Left renal cortex interstitium (tissue), 4 donors: ENCODE measurements at places on chromosomes 5 and 9.

DNA sequence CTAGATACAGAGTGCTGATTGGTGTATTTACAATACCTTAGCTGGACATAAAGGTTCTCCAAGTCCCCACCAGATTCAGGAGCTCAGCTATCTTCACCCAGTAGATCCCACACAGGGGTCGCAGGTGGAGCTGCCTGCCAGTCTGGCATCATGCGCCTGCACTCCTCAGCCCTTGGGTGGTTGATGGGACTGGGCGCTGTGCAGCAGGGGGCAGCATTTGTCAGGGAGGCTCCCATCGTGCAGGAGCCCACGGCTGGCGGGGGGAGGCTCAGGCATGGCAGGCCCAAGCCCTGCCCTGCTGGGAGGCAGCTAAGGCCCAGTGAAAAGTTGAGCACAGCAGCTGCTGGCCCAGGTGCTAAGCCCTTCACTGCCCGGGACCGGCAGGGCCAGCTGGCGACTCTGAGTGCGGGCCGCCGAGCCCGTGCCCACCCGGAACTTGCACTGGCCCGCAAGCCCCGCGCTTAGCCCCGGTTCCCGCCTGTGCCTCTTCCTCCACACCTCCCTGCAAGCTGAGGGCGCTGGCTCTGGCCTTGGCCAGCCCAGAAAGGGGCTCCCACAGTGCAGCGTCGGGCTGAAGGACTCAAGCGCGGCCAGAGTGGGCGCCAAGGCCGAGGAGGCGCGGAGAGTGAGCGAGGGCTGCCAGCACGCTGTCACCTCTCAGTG is 314.1 kb upstream of the ATP10B start:
- DNase-seq, result no peak

GRCh38 chr9:25681266-25681665 is 3.0 kb upstream of the TUSC1 start:
- DNase-seq, result no peak

DNA sequence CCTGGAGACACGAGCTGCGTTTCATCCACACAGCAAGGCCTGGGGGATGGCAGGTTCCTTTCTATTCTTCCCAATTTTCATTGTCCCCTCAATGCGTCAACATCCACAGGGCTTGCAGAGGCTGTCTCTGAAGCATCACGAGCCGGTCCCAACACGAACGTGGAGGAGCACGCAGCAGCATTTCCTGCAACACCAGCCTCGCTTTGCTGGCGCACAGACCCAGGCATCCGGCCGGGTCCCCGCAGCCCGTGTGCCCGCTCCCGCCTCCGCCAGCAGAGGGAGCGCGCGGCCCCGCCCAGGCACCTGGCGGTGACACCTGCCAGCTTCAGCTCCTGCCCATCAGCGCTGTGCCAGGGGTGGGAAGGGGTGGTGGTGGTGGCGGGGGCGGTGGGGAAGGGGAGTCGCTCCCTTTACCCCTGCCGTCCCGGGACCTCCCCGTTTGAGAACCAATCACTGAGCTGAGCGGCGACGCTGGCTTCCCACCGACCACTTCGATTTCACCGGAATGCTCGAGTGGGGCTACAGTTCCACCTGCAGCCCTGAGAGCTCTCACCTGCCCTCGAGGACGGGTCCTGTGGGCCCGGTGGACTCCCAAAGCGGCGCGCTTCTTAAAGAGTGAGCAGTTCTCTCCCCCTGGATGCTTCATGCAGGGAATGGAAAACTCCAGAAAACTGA is 464.5 kb downstream of the ICE1 start:
- DNase-seq, result no peak

- DNase-seq, result no peak
Observed at GRCh38 chr5:28495876-28496275, 1457.5 kb upstream of the CDH9 start.

GRCh38 chr5:5492087-5492933 is 69.8 kb downstream of the ICE1 start:
- peak; percentile 45 for DNase-seq

DNA sequence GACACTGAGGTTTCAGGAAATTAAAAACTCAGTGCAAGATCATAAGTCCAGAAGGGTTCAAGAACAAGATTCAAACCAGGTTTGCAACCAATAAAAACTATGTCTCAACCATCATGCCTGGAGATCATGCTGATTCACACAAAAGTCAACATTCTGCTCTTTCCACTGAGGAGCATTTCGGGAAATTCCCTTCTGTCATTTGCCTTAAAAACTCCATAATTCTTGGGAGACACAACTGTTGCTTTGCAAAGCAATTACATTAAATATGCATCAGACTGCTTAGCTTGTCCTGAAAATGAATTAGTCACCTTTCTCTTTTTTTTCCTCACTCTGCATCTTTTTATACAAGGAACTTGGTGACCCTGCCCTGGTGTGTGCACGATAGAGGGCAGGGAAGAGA is 275.9 kb upstream of the ZNF462 start:
- no peak for DNase-seq

DNA sequence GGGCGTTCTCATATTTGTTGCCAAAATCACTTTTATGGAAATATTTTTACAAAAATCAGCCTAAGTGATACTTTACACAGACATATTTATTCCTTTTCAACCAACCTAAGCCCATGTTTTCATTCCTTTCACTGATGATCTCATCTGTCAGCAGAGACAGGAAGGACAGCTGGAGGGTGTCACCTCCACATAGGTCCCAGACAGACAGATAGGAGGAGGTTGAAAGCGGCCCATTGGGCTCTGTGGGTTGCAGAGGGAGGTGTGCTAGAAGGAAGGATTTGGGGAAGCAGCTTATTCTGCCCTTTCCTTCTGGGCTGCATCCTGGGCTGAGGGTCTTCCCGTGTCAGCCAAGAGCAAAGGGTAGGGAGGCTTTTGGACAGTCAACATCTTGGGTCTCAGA is 26.0 kb upstream of the SEMA4D start:
- no peak for DNase-seq
